ENCODE measurements at places on chromosomes 11 and 22.
A peak's percentile ranks its signal among the peaks of the same experiment; 100 is the strongest.

GRCh38 chr11:19524171-19524671 lies 188.4 kb upstream of the NAV2 start:
- no peak overlapping the region for H3K27ac ChIP-seq
- DNase-seq = no peak
- H3K27me3 ChIP-seq = peaks cover 52% of the 10 kb centered on the region
- no peaks in the 10 kb centered on the region for H3K4me1 ChIP-seq

- no peak overlapping the region for H3K4me3 ChIP-seq
- no peak overlapping the region for H3K27ac ChIP-seq
- H3K4me1 ChIP-seq = no peaks in the 10 kb centered on the region
- H3K27me3 ChIP-seq = peaks cover 50% of the 10 kb centered on the region
- H3K36me3 ChIP-seq = no peaks in the 10 kb centered on the region
Measured at GRCh38 chr11:106031202-106031810, 9.3 kb upstream of the MSANTD4 start.

GRCh38 chr11:45369313-45369712 lies 83.2 kb upstream of the SYT13 start:
- no peaks in the 10 kb centered on the region for H3K36me3 ChIP-seq
- H3K4me3 ChIP-seq = no peak overlapping the region
- no peak for DNase-seq
- H3K27me3 ChIP-seq = peaks cover 51% of the 10 kb centered on the region
- H3K27ac ChIP-seq = no peak overlapping the region
- peaks cover 8% of the 10 kb centered on the region for H3K4me1 ChIP-seq

DNA sequence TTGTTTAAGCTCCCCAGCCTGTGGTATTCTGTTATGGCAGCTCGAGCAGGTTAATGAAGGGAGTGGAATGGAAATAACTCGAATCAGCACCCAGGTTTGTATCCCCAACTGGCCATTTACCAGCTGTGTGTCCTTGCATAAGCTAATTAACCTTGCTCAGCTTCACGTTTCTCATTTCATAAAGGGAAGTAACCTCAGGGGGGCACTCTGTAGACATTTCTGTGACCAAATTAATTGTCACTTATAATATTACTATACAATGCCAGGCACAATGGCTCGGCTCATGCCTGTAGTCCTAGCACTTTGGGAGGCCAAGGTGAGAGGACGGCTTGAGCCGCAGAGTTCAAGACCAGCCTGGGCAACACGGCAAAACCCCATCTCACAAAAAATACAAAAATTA lies 13.8 kb downstream of the ADA2 start:
- no peak for DNase-seq
- H3K36me3 ChIP-seq = peaks cover 8% of the 10 kb centered on the region

GRCh38 chr11:107017433-107018218 lies 650 bp downstream of the GUCY1A2 start:
- H3K27ac ChIP-seq = no peak overlapping the region
- H3K4me3 ChIP-seq = peak overlapping the region; percentile 37
- no peaks in the 10 kb centered on the region for H3K4me1 ChIP-seq

DNA sequence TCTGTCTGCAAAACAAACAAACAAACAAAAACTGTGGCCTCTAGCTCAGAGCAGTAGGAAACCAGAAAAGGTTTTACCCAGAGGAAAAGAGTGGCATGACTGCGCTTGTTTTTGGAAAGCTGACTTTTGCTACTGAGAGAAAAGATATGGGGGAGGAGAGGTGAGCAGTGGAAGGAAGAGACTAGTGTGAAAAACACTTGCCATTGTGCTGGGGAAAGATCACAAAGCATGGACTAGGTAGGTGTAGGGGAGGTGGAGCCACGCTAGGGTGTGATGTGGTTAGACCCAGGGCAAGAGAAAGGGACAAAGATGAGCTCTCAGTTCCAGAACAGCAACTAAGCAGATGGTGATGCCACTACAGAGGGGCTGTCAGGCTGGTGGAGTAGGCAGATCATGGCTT lies 319.2 kb downstream of the LARGE1 start:
- DNase-seq = no peak
- H3K36me3 ChIP-seq = no peaks in the 10 kb centered on the region
- H3K27ac ChIP-seq = no peak overlapping the region
- H3K4me3 ChIP-seq = no peak overlapping the region
- no peaks in the 10 kb centered on the region for H3K4me1 ChIP-seq
- H3K27me3 ChIP-seq = no peaks in the 10 kb centered on the region

GRCh38 chr11:93549976-93550375 lies 6.8 kb upstream of the SMCO4 start:
- peaks cover 51% of the 10 kb centered on the region for H3K27me3 ChIP-seq
- H3K27ac ChIP-seq = no peak overlapping the region
- no peak overlapping the region for H3K4me3 ChIP-seq
- H3K4me1 ChIP-seq = peaks cover 4% of the 10 kb centered on the region

DNA sequence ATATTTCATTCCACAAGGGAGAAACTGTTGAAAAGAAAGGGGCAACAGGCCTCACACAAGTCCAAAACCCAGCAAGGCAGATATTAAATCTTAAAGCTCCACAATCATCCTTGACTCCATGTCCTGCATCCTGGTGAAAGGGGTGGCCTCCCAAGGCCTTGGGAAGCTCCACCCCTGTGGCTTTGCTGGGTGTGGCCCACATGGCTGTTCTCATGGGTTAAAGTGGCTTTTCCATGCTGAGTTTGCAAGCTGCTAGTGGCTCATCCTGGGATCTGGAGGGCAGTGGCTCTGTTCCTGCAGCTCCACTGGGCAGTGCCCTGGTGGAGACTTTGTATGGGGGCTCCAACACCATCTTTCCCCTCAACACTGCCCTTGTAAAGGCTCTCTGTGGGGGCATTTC lies 106.4 kb downstream of the CTNND1 start:
- no peak for DNase-seq
- H3K27me3 ChIP-seq = peaks cover 13% of the 10 kb centered on the region
- H3K4me3 ChIP-seq = no peak overlapping the region
- no peaks in the 10 kb centered on the region for H3K36me3 ChIP-seq
- H3K4me1 ChIP-seq = no peaks in the 10 kb centered on the region

DNA sequence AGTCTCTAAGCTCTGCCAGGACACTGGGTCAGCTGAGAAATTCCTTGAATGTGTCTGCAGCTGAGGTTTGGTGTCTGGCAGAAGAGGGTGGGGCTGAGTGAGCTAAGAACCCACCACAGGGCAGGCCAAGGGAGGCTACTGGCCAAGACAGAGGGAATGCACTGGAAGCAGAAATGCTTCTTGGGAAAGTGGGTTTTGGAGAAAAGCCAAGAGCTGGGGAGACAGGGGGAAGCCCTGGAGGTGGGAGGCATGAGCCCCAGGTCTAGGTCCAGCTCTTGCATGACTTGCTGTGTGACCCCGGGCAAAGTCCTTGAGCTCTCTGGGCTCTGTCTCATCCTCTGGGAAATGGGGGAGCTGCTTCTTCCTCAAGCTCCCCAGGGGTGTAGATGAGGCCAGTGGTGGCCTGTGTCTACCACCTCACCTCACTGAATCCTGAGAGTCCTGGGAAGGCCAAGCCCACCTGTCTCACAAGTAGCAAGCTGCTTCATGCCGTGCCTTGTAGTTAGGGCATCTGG lies 2.3 kb downstream of the MMP11 start:
- peak overlapping the region; percentile 61 for H3K27ac ChIP-seq
- H3K27me3 ChIP-seq = no peaks in the 10 kb centered on the region
- no peak for DNase-seq
- H3K36me3 ChIP-seq = peaks cover 2% of the 10 kb centered on the region

DNA sequence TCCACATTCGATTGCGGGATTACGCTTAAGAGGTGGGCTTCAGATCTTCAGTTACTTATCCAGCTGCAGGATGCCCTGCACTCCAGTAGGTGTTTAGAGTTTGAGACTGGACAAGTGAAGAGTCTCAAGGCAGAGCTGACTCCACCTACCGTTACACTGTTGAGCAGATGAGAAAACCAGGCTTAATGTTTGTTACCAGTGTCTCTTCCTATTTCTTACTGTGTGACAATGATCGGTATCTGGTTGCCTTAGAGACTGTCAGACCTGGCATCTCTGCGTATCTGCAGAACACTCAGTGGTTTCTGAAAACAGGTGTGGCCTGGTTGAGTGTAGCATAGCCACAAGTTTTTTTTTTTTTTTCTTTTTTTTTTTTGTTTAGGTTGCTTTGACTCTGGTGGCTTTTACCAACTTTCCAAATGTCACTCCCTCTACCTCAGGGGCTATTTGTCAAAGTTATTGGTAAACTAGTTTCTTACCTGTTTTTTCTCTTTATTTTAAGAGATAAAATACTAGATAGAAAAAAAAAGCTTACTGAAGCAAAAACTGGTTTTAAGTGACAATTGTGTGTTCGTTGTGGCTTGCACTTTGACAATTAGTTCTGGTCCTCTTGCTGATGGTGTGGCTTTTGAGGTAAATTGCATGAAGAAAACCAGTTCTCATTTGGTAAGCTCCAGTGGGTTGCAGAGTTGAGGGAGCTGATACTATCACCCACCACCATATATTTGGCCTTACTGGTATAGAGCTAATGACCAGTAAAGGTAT lies 284.8 kb downstream of the ETS1 start:
- H3K27ac ChIP-seq = peak overlapping the region; percentile 96
- H3K4me3 ChIP-seq = peak overlapping the region; percentile 84
- peak; percentile 63 for DNase-seq

DNA sequence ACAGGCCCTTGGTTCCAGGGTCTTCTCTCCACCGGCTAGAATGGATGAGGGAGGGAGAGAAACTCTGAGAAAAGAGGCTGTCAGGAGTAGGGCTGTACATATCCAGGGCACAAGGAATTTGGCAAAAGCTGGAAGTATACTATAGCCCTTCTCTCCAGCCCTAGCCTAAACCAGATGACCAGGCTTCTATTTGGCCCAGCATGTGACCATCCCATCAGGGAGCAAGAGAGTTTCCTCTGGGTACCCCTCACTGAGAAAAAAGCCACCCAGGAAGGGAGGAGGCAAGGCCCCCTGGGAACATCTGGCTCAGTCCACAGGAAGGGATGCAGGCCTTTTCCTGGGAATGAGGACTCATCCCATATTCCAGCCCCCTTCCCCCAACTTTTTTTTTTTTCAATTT lies 8.3 kb downstream of the CD44 start:
- H3K4me1 ChIP-seq = peaks cover 84% of the 10 kb centered on the region
- peaks cover 17% of the 10 kb centered on the region for H3K36me3 ChIP-seq
- peak overlapping the region; percentile 99 for H3K27ac ChIP-seq
- H3K4me3 ChIP-seq = peak overlapping the region; percentile 99
- DNase-seq = no peak
- no peaks in the 10 kb centered on the region for H3K27me3 ChIP-seq

DNA sequence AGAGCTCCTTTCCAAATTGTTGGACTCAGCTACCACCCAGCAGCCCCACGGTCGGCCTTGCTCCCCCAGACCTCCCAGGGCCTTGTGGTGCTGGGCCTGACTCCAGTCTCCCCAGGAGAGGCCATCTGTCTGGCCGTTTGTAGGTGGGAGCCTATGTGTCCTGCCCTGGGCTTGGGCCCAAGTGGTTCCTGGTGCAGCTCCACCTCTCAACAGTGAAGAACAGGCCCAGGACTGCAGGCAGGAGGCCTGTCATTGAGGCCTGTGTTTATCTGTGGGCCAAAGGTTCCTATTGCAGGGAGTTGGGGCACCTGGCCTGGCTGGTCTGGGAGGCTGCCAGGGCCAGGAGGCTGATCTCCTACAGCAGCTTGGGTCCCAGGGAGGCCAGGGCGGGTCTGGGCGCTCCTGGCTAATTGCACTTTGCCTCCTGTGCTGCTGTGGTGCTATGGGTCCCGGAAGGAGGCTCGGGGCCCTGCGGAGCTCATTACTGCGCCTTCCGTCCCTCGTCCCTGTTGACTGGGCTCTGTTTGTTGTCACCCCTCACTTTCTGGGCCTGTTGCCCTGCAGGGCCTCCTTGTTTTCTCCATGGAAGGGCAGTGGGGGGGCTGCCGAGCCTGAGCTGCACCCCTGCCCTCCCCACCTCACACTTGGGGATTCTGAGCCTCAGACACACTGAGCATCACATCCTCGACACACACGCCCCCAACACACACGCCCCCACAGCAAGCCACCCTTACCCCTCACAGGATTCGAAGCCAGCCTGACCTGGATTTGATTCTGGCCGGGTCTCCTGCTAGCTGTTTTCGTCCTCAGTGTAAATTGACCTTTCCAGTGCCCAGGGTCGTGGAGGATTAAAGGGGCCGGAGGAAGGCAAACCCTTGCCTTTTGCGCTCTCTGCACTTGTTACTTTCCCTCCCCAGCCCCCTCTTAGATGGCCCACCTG lies 6.8 kb upstream of the OMP start:
- no peaks in the 10 kb centered on the region for H3K27me3 ChIP-seq
- peak overlapping the region; percentile 24 for H3K27ac ChIP-seq
- H3K36me3 ChIP-seq = no peaks in the 10 kb centered on the region
- no peak overlapping the region for H3K4me3 ChIP-seq
- H3K4me1 ChIP-seq = peaks cover 7% of the 10 kb centered on the region
- no peak for DNase-seq

DNA sequence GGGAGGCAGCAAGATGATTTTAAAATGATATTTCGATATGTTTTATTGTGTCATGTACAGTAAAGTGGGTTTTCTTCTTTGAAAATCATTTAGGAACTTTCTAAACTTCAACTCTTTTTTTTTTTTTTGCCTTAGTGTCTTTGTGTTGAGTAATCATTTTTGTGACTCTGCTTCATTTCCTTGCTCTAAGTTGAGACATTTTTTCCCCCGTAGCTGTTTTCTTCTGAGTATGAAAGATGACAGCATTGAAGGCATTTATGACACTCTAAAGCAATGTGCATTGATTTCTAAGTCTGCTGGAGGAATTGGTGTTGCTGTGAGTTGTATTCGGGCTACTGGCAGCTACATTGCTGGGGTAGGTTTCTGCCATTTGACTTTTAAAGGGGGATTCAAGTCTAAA lies 23.5 kb downstream of the RRM1 start:
- H3K36me3 ChIP-seq = peaks cover 15% of the 10 kb centered on the region
- no peak overlapping the region for H3K4me3 ChIP-seq
- no peak for DNase-seq
- peaks cover 13% of the 10 kb centered on the region for H3K4me1 ChIP-seq

- DNase-seq = no peak
- no peak overlapping the region for H3K4me3 ChIP-seq
- no peak overlapping the region for H3K27ac ChIP-seq
- H3K36me3 ChIP-seq = peaks cover 5% of the 10 kb centered on the region
- H3K27me3 ChIP-seq = peaks cover 22% of the 10 kb centered on the region
- peaks cover 13% of the 10 kb centered on the region for H3K4me1 ChIP-seq
Measured at GRCh38 chr22:39592081-39593065, 21.8 kb downstream of the CACNA1I start.

- H3K36me3 ChIP-seq = no peaks in the 10 kb centered on the region
- no peaks in the 10 kb centered on the region for H3K4me1 ChIP-seq
- no peak for DNase-seq
- H3K27ac ChIP-seq = no peak overlapping the region
- H3K4me3 ChIP-seq = no peak overlapping the region
Measured at GRCh38 chr11:100942016-100942415, 187.6 kb downstream of the PGR start.

GRCh38 chr11:31872076-31872443 lies 60.9 kb upstream of the PAX6 start:
- no peak overlapping the region for H3K27ac ChIP-seq
- DNase-seq = no peak
- no peak overlapping the region for H3K4me3 ChIP-seq
- H3K4me1 ChIP-seq = no peaks in the 10 kb centered on the region
- peaks cover 68% of the 10 kb centered on the region for H3K27me3 ChIP-seq

GRCh38 chr22:47839595-47840227 lies 1077.3 kb downstream of the TBC1D22A start:
- H3K4me1 ChIP-seq = peaks cover 5% of the 10 kb centered on the region
- H3K27ac ChIP-seq = no peak overlapping the region
- no peaks in the 10 kb centered on the region for H3K36me3 ChIP-seq
- H3K4me3 ChIP-seq = no peak overlapping the region
- peaks cover 57% of the 10 kb centered on the region for H3K27me3 ChIP-seq

Data from T-helper 17 cell (primary cell).